ENCODE measurements at places on chromosomes 4 and X. TPM values are rescaled to one million over a fixed set of nuclear protein-coding genes. Genes with fewer than 3 reads are reported as not detected.
A peak's percentile ranks its signal among the peaks of the same experiment; 100 is the strongest.

Gene HTR2C
- not detected for total RNA-seq

- H3K27ac ChIP-seq: no peak overlapping the region
- H3K36me3 ChIP-seq: no peaks in the 10 kb centered on the region
- H3K27me3 ChIP-seq: no peaks in the 10 kb centered on the region
- no peak overlapping the region for H3K4me3 ChIP-seq
- DNase-seq: no peak
Observed at GRCh38 chrX:112058255-112058654, 24.3 kb downstream of the TRPC5 start.

- DNase-seq: no peak
- H3K27ac ChIP-seq: no peak overlapping the region
- peaks cover 3% of the 10 kb centered on the region for H3K27me3 ChIP-seq
- H3K4me1 ChIP-seq: no peaks in the 10 kb centered on the region
- H3K36me3 ChIP-seq: no peaks in the 10 kb centered on the region
Observed at GRCh38 chrX:11472879-11473278, 179.7 kb downstream of the AMELX start.

- H3K4me1 ChIP-seq: no peaks in the 10 kb centered on the region
- no peak for DNase-seq
- no peak overlapping the region for H3K27ac ChIP-seq
- no peaks in the 10 kb centered on the region for H3K36me3 ChIP-seq
- no peak overlapping the region for H3K4me3 ChIP-seq
Observed at GRCh38 chr4:24753519-24753918, 41.9 kb upstream of the SOD3 start.

Gene C4orf50
- total RNA-seq: 0.07 TPM

- H3K27ac ChIP-seq: peak overlapping the region; percentile 55
- H3K4me1 ChIP-seq: peaks cover 29% of the 10 kb centered on the region
- DNase-seq: no peak
Observed at GRCh38 chr4:122762966-122763716, 30.6 kb downstream of the BBS12 start.

- H3K4me1 ChIP-seq: peaks cover 46% of the 10 kb centered on the region
- peaks cover 3% of the 10 kb centered on the region for H3K36me3 ChIP-seq
- no peak overlapping the region for H3K27ac ChIP-seq
- no peaks in the 10 kb centered on the region for H3K27me3 ChIP-seq
Observed at GRCh38 chrX:130106071-130106470, 4.2 kb downstream of the ELF4 start.

DNA sequence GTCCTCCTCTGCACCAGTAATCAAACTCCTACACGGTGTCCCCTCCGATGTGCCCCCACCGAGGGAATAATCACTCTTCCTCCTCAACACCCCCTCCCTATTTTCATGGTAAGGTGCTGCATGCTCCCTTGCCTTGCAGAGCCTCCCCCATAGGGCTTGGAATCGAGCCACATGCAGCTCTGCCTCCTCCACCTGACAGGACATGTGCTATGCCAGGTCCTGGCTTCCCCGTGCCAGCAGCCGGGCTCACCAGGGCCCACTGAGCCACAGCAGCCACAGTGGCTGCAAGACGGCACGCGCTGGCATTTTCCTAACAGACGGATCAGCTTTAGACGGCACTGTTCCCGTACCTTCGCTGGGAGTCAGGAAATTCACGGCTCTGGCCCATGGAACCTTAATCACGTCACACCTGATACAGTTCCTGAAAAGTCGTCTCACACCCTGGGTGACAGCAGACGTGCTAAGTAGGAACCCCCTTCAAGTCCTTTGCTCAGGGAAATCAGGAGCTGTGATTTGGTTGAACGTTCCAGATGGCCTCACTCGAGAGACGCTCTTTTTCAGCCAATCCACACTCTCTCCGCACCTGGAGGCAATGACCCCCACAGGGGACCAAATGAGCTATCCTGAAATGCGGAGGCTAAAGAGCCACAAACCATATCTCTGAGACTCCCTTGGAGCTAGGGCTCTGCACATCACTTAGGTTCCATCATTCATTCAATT, 63.2 kb downstream of the JAKMIP1 start:
- no peak for DNase-seq
- no peaks in the 10 kb centered on the region for H3K36me3 ChIP-seq
- no peak overlapping the region for H3K4me3 ChIP-seq
- H3K27me3 ChIP-seq: no peaks in the 10 kb centered on the region
- H3K27ac ChIP-seq: no peak overlapping the region

DNA sequence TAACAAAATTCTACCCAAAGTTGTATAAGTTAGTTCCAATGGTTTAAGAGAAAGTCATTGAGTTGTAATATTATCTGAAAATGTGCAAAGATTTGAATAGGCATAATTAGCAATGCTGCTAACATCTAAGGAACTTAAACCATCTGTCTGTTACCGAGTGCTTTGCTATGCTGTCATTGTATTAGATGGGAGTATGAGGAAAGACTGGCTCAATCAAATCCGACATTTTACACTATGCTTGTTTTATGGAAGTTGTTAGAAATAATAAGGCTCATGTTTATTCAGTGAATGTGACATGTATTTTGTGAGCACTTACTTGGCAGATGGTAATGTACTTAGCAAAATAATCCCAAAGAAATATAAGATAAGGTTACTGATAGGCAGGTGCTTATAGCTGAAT, 1715.1 kb downstream of the PCDH7 start:
- no peaks in the 10 kb centered on the region for H3K4me1 ChIP-seq
- DNase-seq: no peak
- no peaks in the 10 kb centered on the region for H3K27me3 ChIP-seq
- H3K36me3 ChIP-seq: no peaks in the 10 kb centered on the region
- no peak overlapping the region for H3K27ac ChIP-seq

Gene RTL3
- total RNA-seq: not detected

Gene PAGE2B
- not detected for total RNA-seq

Gene REPS2
- total RNA-seq: not detected

Gene TCEAL6
- not detected for total RNA-seq

Gene CT47B1
- total RNA-seq: not detected

DNA sequence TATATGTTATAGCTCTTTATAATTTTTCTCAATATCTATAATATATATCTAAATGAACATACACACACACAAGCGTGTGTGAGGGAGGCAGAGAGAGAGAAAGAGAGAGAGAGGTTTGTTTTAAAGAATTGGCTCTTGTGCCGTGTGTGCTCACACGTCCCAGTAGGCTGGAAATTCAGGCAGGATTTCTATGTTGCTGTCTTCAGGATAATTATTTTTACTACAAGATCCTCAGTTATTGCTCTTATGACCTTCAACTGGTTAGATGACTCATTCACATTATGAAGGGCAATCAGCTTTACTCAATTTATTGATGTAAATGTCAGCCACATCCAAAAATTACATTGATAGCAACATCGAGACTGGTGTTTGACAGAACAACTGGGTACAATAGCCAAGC, 1520.7 kb upstream of the PCDH7 start:
- no peaks in the 10 kb centered on the region for H3K27me3 ChIP-seq
- no peak overlapping the region for H3K4me3 ChIP-seq
- no peaks in the 10 kb centered on the region for H3K36me3 ChIP-seq
- H3K27ac ChIP-seq: no peak overlapping the region
- H3K4me1 ChIP-seq: no peaks in the 10 kb centered on the region
- no peak for DNase-seq

DNA sequence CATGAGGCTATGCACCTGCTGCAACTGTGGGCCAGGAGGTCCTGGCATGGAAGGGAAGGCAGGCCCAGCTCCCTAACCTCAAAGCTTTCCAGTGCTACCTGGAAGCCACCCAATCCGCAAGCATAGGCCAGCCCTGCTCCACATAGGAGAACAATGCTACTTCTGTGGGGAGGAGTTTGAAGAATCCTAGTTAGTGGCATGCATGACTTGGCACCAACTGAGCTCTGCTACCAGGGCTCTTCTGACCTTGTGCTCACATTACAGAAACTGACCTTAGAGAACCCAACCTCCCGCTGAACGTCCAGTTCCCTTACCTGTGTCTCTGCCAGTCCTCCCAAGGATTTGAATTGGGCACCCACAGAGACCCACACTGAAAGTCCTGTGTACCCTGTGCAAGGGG, 58.8 kb downstream of the USP46 start:
- H3K27ac ChIP-seq: no peak overlapping the region
- no peaks in the 10 kb centered on the region for H3K4me1 ChIP-seq
- no peak overlapping the region for H3K4me3 ChIP-seq
- no peak for DNase-seq
- peaks cover 4% of the 10 kb centered on the region for H3K36me3 ChIP-seq
- no peaks in the 10 kb centered on the region for H3K27me3 ChIP-seq

DNA sequence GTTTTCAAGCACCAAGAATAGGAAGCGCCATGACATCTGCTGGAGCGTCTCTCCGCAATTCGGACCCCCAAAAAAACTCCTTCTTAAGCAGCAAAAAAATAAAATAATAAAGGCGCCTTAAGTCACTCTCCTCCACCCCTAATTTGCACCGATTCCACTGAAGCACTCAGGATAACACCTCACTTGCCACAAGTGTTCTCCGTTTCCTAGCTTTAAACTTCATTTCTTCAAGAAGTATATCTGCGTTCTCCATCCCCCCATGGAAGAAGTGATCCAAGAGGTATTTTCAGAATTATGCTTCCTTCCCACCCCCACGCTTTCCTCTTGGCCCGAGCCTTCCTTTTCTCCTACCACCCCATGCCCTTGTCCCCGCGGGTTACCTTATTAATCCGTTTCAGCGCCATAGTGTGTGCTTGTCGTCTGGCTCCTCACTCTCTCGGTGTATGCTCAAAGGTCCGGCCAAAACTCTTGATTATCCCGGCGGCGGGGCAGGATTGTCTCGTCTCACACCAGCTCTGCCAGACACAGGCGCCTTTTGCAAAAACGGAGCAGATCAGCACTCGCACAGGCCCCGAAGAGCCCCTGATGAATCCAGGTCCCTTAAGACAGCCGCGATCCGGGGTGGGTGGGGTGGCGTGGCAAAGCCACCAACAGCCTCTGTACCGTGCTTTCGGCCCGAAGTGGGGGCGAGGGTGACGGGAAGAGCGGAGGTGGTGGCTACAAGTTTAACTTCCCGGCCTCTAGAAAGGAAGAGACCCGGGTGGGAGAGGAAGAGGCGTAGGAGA, 1.1 kb downstream of the UBE2D3 start:
- H3K27ac ChIP-seq: no peak overlapping the region
- peaks cover 28% of the 10 kb centered on the region for H3K36me3 ChIP-seq
- no peak for DNase-seq
- H3K4me1 ChIP-seq: peaks cover 25% of the 10 kb centered on the region

Gene SMIM10
- 2.1 TPM for total RNA-seq

GRCh38 chrX:132114607-132115006, 13.2 kb downstream of the FRMD7 start:
- H3K27me3 ChIP-seq: no peaks in the 10 kb centered on the region
- H3K4me1 ChIP-seq: no peaks in the 10 kb centered on the region
- DNase-seq: no peak
- H3K4me3 ChIP-seq: no peak overlapping the region
- no peaks in the 10 kb centered on the region for H3K36me3 ChIP-seq

- H3K27me3 ChIP-seq: peaks cover 54% of the 10 kb centered on the region
- no peak overlapping the region for H3K27ac ChIP-seq
- H3K36me3 ChIP-seq: no peaks in the 10 kb centered on the region
Observed at GRCh38 chr4:76585272-76585671, 150.2 kb downstream of the SHROOM3 start.

Gene HTATSF1
- total RNA-seq: 33.0 TPM

DNA sequence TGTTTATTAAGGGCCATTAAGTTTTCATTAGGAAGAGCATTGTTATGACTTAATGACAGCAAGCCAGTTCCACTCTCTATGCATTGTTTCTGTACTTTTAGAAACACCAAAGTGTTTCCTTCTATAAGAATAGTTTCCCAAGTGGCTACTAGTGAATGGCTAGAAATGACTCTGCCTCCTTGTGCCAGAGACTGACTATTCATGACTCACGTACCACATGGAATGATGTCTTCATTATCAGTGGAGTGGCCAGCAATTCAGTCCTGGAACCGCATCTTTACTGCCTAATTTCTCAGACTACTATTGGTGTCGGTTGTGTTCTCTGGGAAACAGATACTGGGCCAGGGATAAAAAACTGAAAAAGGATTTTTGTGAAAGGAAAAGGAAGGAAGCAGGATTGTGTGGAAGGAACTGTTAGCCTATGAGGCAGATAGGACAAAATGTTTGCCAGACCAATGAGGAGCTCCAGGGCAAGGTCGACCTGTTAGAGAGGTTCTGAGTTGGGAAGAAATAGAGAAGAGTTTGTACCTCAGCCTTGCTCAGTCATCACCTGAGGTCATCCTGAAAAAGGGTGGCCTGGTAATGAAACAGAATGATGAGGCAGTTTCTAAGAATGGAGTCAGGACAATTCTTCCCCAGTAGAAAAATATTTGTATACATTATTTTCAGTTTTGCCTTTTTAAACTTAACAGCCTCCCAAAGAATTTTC, 218.6 kb downstream of the SPCS3 start:
- no peaks in the 10 kb centered on the region for H3K27me3 ChIP-seq
- H3K4me3 ChIP-seq: no peak overlapping the region
- H3K27ac ChIP-seq: no peak overlapping the region
- no peaks in the 10 kb centered on the region for H3K36me3 ChIP-seq
- no peak for DNase-seq
- no peaks in the 10 kb centered on the region for H3K4me1 ChIP-seq

DNA sequence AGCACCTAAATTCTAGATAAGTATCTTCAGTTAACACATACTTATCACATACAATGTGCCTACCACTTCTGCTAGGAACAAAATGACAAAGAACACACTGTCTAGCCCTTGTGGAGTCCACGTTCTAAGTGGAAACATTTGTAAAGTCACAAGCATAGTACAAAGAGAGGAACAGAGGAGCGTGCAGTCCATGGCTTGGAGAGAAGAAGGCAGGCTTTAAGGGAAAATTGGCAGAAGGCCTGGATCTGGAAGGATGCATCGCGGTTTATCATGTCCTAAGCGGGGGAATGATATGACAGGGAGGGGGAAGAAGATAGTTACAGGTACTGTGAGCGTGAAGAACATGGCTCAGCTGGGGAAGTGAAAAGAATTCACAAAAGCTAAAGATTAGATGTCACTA, 218.0 kb downstream of the PRDM5 start:
- H3K27ac ChIP-seq: no peak overlapping the region
- H3K27me3 ChIP-seq: peaks cover 2% of the 10 kb centered on the region
- H3K36me3 ChIP-seq: no peaks in the 10 kb centered on the region
- H3K4me1 ChIP-seq: no peaks in the 10 kb centered on the region
- no peak overlapping the region for H3K4me3 ChIP-seq
- no peak for DNase-seq

GRCh38 chrX:129940721-129941120, 34.8 kb downstream of the UTP14A start:
- no peak overlapping the region for H3K4me3 ChIP-seq
- DNase-seq: no peak
- H3K27ac ChIP-seq: no peak overlapping the region
- peaks cover 6% of the 10 kb centered on the region for H3K4me1 ChIP-seq
- H3K36me3 ChIP-seq: no peaks in the 10 kb centered on the region

DNA sequence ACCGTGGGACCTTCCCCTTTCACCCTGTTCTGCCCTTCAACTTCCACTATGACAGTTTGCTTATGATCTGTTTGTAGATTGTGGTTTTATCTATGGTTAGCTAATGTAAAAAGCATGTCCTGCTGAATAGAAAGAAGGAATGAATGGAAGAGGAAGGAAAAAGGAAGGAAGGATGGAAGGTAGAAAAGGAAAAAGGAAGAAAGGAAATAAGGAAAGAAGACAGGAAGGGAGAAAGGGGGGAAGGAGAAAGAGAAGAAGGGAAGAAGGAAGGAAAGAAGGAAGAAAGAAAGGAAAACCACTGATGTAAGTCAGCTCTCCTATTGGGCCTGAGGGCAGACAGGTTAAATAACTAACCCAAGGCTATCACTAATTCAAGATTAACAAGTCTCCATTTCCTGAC, 319.1 kb upstream of the KLF3 start:
- no peaks in the 10 kb centered on the region for H3K36me3 ChIP-seq
- H3K4me3 ChIP-seq: no peak overlapping the region
- no peak overlapping the region for H3K27ac ChIP-seq
- H3K27me3 ChIP-seq: no peaks in the 10 kb centered on the region
- H3K4me1 ChIP-seq: peaks cover 2% of the 10 kb centered on the region

Gene HELT
- total RNA-seq: not detected

Data from activated CD8-positive, alpha-beta T cell treated with anti-CD3 and anti-CD28 coated beads for 36 hours (primary cell).